ENCODE measurements at places on chromosomes 11 and 22.

- no peak for DNase-seq
Measured at GRCh38 chr11:82523141-82523540, 210.5 kb downstream of the FAM181B start.

- no peak for DNase-seq
Measured at GRCh38 chr11:29002816-29003215, 894.6 kb downstream of the METTL15 start.

- DNase-seq: no peak
Measured at GRCh38 chr11:36870361-36870760, 272.3 kb upstream of the RAG2 start.

GRCh38 chr22:39871008-39871798 lies 22.4 kb downstream of the ENTHD1 start:
- DNase-seq: no peak

GRCh38 chr11:92227959-92228935 lies 3.6 kb downstream of the FAT3 start:
- DNase-seq: no peak

- no peak for DNase-seq
Measured at GRCh38 chr11:101617735-101618332, 34.0 kb upstream of the TRPC6 start.

DNA sequence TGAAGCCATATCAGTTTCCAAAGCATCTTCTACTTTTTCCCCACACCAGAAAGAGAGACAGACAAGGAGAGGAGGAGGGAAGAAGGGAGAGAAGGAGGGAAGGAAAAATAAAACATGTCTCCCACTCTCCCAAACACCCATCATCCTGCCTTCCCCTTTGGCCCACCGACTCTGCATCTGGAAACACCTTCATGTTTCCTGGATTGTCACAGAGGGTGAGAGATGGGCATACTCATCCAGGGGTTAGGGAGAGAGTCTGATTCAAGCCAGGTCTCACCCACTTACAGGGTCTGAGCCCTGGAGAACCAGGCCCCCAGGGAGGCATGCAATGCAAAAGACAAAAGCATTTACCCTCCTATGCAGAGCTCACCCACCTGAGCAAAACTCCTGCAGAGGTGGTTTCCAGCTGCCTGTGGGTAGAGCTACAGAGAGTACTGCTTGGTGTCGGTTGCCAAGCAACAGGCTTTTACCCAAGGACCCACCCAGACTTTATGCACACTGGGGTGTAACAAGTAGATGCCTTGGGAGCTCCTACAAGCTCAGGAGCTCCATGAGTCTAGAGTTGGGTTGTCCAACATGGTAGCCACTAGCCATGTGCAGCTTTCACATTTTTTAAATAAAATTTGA lies 33.4 kb downstream of the MN1 start:
- DNase-seq: no peak

GRCh38 chr11:93323747-93324146 lies 6.8 kb upstream of the DEUP1 start:
- no peak for DNase-seq

DNA sequence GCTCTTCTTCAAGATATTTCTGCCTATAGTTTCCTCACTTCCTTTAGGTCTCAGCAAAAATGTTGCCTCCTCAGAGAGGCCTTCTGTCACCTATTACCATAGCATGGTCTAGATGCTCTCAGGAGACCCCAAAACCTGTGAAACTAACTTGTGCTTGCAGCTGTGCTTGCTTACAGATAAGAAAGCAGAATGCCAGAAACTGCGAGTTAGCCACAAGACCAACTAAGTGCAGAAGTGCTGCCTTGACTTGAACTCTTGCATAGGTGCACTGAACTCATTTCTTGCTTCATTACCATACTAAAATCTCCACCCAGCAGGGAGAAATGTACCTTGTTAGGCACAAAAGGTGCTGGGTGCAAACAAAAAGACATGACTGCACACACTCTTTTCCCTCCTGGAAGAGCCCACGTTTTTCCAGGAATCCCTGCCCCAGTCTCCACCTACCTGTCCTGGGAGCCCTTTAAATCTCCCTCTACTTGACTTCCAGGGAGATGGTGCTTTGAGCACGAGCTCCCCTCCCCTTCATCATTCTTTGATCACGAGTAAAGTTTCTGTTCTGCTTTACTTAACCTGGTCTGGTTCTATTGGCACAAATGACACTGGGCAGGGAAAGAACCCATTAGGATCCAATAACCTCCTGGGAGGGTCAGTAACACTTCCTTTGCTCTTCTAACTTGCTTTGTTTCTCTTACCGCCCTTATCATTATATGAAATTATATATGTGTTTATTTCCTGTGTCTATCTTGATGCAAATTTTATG lies 137.7 kb upstream of the DDI1 start:
- DNase-seq: no peak

DNA sequence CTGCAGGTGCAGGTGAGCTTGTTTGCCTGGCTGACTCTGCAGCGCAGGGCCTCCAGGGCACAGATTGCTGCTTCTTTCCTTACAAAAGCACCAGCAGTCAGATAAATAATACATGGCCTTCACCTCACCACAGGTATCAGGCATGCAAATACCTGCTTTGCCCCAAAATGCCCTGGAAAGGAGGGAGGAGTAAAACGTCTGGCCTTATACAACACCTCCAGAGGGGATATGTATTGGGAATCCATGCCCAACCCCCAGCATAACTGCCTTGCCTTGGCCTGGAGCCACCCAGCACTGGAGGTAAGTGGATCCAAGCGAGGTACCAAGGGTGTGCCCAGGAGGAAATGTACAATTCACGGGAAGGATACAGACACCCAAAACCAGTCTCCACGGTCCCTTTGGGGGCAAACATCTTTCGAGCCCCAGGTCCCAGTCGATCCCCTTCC lies 860 bp downstream of the TMEM184B start:
- DNase-seq: no peak

DNA sequence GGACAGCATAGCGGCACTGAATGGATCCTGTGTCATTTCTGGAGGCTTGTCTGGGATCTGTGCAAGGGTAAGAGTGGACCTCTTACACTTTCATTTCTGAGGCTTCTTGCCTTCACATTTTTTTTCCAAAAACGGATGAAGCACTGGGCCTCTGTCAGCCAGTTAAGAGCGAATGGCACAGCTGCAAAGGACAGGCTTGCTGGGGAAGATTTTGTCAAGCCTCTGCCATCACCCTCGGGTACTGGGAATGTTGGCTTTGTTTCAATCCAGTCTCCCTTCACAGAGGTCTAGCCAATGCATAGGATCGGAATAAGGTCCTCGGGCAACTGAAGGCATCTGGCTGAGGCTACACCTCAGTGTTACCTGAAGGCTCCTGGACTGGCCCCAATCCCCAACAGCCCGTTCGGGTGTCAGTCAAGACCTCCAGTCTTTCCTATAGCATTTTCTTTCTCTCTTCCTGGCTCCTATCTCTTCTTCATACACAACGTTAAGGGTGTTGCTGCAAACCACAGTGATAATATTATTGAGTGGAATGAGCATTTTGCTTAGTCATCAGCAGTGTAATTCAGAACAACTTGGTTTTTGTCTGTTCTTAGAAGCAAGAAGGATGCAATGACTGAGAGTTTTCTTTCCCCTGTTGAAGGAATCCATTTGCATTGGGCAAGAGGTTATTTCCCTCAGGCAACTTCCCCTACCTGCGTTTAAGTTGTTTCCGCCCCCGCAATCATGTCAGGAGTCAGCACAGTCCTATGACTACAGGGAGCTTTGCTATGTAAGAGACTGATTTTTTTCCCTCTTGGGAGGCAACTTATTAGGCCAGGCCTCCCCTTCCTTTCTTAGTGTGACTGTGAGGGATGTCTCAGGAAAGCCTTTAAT lies 22.8 kb downstream of the NPAT start:
- no peak for DNase-seq

GRCh38 chr11:118311518-118311917 lies 7.0 kb downstream of the CD3E start:
- no peak for DNase-seq

GRCh38 chr11:128924104-128924503 lies 18.6 kb downstream of the TP53AIP1 start:
- DNase-seq: no peak

DNA sequence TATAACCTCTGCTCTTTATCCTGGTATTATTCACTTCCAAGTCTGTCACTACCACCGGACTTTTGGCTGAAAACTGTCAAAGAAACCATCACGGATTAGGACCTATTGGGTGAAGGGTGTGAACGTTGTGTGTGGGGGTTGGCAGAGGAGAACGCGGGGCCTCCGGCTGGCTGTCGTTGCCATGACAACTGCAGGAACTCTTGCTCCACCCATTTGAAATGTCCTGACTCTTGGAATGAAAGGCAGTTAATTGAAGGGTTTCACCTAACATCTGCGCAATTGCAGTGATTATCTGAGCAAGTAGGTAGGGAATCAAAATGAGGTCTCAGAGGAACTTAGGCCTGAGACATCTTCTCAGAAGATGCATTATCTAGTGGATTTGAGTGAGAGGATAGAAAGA lies 60.9 kb upstream of the CLMP start:
- DNase-seq: no peak

Measured in naive thymus-derived CD8-positive, alpha-beta T cell (primary cell).